ENCODE measurements at places on chromosomes 11 and 22.

DNA sequence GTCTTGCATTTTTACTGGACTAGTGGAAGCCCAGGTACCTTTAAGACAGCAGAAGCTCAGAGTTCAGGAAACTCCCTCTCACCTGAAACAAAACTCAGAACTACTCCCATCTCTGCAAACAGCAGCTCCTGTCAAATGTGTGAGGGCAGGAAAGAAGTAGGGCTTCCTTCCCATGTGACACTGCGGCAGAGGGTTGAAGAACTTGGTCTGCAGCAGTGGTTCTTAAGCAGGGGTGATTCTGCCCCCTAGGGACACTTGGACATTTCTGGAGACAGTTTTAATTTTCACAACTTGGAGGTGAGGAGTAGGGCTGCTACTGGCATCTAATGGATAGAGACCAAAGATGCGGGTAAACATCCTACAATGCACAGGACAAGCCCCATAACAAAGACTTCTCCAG lies 63.4 kb downstream of the RCN1 start:
- no peak for DNase-seq

DNA sequence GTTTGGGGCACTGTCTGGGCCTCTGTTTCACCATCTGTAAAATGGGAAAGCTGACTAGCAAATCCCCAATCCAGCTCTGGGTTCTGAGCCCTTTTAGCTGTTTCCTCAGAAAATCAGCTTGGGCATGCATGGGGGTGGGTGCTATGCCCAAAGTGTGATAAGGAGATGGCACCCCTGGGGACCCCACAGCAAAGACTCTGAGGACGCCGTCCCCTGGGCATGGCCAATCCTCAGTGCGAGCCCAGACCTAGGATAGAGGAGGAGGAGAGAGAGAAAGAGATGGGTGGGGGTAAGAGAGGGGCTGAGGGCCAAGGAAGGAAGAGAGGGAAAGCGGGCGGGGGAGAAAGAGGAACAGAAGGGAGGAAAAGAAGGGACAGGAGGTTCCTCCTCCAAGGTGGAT lies 31.8 kb downstream of the TPBGL start:
- DNase-seq = no peak

DNA sequence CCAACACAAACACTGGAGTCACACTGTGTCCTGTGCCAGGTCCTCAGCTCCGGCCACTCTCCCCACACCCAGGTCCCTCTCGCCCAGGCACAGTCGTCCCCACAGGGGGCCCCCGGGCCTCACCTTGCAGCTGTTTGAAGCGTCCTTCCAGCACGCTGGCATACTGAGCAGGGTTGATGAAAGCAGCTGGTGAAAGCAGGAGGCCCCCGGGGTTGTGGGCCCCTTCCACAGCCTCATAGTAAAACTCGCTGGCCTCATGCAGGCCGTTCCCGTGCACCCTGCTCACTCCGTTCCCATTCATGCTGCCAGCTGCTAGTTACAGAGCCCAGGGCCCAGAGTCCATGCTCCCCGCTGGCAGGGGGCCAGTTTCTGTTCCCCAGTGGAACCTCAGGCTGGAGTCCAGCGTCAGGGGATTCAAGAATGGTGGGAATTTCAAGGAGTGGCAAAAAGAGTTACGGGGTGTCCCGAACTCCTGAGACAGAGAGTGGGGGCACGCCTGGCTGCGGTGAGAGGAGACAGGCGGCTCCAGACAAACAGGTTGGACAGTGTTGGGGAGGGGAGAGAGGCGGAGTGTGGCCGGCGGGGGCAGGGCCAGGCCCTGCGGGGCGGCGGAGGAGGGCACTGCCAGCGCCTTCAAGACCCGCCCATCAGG lies 10.6 kb downstream of the SPTBN2 start:
- DNase-seq = no peak

- DNase-seq = no peak
Measured at GRCh38 chr11:72816404-72816990, 2.3 kb downstream of the ATG16L2 start.

DNA sequence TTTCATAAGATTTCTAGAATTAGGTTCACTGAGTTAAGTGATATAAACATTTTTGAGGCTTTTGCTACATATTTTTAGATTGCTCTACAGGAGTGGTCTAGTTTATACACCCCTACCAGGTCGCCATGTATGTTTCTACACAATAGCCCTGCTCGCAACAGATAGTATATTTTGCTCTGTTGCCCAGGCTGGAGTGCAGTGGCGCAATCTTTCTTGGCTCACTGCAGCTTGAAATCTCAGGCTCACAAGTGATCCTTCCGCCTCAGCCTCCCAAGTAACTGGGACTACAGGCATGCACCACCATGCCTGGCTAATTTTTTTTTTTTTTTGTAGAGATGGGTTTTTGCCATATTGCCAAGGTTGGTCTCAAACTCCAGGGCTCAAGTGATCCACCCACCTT lies 10.4 kb downstream of the ZNRF3 start:
- DNase-seq = no peak

DNA sequence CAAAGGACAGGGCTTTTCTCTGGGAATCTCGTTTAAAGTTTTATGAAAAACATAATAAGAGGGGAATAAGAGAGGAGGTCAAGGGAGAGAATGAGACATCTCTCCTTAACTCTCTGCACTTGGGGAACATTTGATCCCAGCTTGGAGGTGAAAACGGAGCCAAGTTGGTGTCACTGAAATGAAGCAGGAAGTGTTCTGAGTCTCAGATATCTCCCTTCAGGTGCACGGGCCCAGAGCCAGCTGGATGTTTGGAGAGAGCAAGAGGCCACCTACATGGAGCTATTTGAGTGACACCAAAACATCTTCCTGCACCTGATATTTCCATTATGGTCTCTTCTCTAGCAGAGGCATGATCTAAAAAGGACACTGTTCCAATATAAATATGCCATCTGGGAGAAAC lies 85.7 kb downstream of the BLID start:
- DNase-seq = no peak

DNA sequence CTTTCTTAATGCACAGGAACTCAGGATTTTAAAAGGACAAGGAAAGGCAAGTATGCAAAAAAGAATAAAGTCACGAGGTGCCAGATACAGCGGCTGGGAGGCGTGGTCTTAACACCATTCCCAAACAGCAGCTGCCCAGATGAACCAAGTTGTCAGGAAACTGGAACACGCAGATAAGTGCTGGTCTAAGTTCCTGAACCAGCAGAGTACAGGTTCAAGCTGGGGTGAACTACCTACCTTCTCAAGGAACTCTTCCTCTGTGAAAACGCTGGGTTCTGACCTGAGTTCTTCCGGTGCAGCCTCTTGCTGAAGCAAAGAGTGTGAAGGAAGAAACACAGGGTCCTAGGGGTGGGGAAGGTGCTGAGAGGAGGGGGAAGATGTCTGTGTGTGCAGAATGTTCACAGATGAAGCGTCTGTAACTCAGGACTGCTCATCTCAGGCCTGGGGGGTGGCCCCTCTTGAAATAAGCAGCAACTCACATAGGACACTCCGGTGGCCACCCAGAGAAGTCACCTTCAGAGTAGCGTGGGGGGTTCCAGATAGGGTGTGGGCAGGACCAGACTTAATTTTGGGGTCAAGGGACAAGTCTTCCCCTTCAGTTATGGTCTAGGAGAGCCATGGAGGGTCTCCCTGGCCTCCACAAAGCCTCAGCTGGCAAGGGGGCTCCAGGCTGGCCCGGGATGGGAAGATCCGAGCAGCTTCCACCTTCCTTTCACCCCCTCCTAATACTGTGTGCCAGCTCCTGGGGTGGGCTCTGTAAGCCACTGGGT lies 3.2 kb downstream of the TPST2 start:
- DNase-seq = no peak

DNA sequence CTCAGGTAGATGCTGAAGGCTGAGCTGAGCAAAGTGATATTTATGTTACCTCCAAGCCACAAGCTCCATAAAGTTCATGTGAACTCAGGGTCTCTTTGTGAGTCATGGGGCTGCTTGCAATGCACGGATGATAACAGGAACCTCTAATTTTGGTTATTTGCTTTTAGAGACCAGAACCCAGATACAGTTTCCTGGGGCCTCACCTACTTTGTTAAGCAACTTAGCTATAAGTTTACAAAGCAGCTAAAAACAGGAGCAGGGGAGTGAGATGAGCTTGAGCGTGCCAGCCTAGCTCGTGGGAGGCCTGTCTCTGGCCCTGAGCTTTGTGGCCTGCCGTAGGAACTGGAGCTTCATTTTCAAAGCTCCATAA lies 29.2 kb downstream of the SREBF2 start:
- DNase-seq = peak; percentile 8

GRCh38 chr11:131121426-131122333 lies 205.4 kb upstream of the SNX19 start:
- no peak for DNase-seq

- DNase-seq = no peak
Measured at GRCh38 chr11:111088847-111089355, 156.6 kb upstream of the POU2AF2 start.

GRCh38 chr11:69881467-69882269 lies 62.5 kb upstream of the FGF3 start:
- no peak for DNase-seq

GRCh38 chr22:32583921-32584335 lies 109.3 kb downstream of the FBXO7 start:
- DNase-seq = no peak
